ENCODE measurements at places on chromosomes 12 and 14.

DNA sequence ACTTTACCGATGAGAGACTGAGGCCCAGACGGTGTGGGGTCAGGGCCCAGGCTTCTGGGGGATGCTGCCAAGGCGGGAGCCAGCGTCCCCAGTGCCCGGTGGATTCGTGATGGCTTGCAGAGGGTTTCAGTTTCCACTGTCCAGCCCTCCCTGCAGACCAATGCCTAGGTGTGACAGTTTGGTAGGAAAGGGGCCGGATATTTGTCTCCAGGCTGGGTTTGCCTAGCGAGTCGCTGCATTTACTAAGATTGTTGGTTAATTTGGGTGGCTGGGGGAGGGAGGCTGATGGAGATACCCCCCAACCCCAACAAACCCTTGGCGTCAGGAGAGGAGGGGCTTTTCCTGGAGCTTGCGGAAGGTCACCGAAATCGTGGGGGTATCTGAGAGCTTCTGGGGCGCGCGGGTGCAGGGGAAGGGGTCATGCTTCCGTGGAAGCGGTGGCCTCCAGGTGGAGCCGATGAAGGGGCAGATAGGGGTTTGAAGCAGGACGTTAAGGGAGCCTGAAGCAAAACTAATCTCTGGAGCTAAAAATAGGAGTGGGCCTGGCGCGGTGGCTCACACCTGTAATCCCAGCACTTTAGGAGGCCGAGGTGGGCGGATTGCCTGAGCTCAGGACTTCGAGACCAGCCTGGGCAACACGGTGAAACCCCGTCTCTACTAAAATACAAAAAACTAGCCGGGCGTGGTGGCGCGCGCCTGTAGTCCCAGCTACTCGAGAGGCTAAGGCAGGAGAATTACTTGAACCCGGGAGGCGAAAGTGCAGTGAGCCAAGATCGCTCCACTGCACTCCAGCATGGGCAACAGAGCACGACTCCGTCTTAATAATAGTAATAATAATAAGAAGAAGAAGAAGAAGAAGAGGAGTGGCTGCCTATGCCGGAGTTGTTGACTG is 1.1 kb upstream of the CDC42BPB start:
- peak; percentile 36 for DNase-seq

GRCh38 chr12:60075091-60075490 is 479.3 kb downstream of the SLC16A7 start:
- DNase-seq, result no peak

DNA sequence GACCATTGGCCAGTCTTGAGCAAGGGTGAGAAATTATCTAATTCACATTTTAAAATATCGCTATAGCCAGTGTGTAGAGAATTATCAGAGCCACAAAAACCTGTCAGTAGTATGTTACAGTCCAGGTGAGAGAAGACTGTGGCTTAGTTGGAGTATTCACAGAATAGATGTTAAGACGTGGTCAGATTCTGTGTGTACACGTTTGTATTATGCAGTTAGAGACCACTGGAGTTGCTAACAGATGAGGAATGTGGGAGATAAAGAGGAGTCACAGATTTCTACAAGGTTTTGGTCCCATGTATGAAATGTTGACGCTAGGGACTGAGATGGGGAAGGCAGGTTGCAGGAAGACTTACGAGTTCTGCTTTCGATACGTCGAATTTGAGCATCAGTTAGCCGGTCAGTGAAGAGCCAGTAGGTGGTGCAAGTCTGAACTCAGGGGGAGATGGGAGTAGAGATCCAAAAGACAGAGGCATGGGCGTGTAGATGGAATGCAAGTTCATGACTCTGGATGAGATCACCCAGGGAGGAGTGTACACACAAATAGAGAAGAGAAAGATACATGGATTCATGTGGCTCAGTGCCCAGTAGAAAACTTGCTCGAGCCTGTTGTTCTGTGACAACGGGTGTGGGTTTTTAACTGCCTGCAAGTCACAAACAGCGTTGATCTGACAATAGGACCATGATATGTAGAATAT is 114.8 kb upstream of the FLRT2 start:
- peak; percentile 94 for DNase-seq

GRCh38 chr14:50984036-50984710 is 39.9 kb upstream of the PYGL start:
- no peak for DNase-seq

GRCh38 chr12:32110942-32111341 is 4.3 kb downstream of the BICD1 start:
- peak; percentile 51 for DNase-seq

DNA sequence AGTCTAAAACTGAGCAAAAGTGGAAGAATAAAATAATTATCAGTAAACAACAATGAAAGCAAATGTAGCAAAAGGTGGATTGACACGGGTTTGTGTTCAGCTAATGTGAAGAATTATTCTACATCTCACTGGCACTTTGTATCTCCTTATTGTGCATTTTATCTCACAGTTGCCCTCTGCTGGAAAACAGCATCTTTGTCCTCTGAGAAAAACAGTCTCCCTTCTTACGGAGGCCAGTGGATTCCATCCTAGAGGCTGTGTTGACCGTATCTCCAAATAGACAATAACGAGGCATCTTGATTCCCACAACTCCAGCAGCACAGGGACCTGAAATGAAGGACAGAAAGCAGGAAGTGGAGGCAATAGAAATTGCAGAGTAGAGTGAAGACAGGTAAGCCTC is 51.3 kb upstream of the PLBD1 start:
- peak; percentile 35 for DNase-seq

- DNase-seq, result no peak
These were observed 413.6 kb downstream of the TMEM121 start for GRCh38 chr14:105939810-105940508.

GRCh38 chr14:60964904-60965303 is 16.0 kb downstream of the TRMT5 start:
- peak; percentile 36 for DNase-seq

DNA sequence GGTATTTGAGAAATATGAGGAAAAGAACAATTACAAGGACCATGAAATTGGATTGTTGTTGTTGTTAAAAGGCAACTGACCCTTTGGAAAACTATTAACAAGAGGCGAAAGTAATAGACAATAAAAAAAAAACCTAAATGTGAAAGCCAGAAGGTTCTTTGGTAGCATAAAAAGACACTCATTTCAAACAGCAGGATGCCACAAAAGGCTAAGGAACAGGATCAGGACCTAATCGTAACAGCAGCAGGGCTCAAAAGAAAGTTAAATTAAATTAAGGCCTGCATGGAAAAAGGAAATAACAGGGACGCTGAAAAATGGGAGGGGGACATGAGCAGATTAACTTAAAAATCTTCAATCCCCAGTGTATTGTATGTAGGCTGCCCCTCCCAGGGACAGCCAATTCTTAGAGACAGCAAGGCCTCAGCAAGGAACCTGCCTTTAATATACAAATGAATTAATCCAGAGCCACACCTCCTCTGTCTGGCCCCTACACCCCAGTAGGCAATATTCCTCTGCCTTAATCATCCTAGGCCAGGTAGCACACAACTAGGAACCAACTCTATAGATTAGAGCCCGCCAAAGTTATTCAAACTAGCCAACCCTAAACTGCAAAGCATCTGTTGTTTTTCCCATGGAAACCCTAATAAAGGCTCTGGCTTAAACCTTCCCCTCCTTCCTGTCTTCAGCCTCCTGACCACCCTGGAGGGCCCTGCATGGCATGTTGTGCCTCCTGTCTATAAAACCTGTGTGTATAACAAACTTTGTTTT is 28.4 kb upstream of the AP4S1 start:
- DNase-seq, result no peak
